ENCODE measurements at places on chromosomes 2 and 18. TPM values are rescaled to one million over a fixed set of nuclear protein-coding genes. Genes with fewer than 3 reads are reported as not detected.

SLC16A14 gene
- total RNA-seq = 0.56 TPM

CAVIN2 gene
- 11.5 TPM for total RNA-seq

AOX1 gene
- 57.2 TPM for total RNA-seq

ICOS gene
- not detected for total RNA-seq

AGXT gene
- not detected for total RNA-seq

PROC gene
- total RNA-seq = not detected

PMS1 gene
- total RNA-seq = 10.6 TPM

CXCR4 gene
- total RNA-seq = not detected

CYP26B1 gene
- total RNA-seq = not detected

DSG4 gene
- total RNA-seq = not detected

ANO7 gene
- 0.36 TPM for total RNA-seq

CASP10 gene
- 0.28 TPM for total RNA-seq

STK17B gene
- total RNA-seq = 50.3 TPM

RASGRP3 gene
- 3.0 TPM for total RNA-seq

SKA1 gene
- 13.9 TPM for total RNA-seq

ZBTB7C gene
- total RNA-seq = not detected

ANKRD53 gene
- 0.54 TPM for total RNA-seq

FAM228A gene
- total RNA-seq = not detected

COL6A3 gene
- total RNA-seq = 1,501 TPM

MERTK gene
- 0.28 TPM for total RNA-seq

C2orf66 gene
- total RNA-seq = not detected

SLC23A3 gene
- total RNA-seq = 0.18 TPM

RPRM gene
- not detected for total RNA-seq

SCYGR4 gene
- total RNA-seq = not detected

CYP1B1 gene
- total RNA-seq = 1.1 TPM

UBE2E3 gene
- 106 TPM for total RNA-seq

L3MBTL4 gene
- total RNA-seq = under 0.01 TPM

GREB1 gene
- total RNA-seq = not detected

ZNF2 gene
- total RNA-seq = 7.3 TPM

All from IMR-90 (cell line).